ENCODE measurements at places on chromosomes 7 and 10. TPM values are rescaled to one million over a fixed set of nuclear protein-coding genes. Genes with fewer than 3 reads are reported as not detected.

GRCh38 chr10:9910446-9910845, 1107.2 kb upstream of the CELF2 start:
- no peak for DNase-seq

DNA sequence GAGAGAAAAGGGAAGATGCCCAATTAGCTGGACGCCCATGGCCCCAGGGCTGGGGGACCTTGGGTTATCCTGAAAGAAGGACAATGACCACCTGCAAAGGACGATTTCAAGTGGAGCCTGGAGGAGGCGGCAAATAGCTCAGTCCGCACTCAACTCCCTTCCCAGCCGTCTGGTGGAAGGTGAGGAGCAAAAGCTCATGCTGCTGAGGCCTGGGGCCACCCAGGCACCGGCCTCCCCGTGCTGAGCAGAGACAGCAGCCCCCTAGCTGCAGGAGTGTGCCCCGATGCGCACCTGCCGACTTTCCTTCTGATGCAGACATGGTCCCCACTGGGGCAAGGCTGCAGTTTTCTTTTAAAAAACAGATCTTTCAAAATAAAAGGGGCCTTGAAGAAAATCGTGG, 7.9 kb downstream of the FAM20C start:
- no peak for DNase-seq

DNA sequence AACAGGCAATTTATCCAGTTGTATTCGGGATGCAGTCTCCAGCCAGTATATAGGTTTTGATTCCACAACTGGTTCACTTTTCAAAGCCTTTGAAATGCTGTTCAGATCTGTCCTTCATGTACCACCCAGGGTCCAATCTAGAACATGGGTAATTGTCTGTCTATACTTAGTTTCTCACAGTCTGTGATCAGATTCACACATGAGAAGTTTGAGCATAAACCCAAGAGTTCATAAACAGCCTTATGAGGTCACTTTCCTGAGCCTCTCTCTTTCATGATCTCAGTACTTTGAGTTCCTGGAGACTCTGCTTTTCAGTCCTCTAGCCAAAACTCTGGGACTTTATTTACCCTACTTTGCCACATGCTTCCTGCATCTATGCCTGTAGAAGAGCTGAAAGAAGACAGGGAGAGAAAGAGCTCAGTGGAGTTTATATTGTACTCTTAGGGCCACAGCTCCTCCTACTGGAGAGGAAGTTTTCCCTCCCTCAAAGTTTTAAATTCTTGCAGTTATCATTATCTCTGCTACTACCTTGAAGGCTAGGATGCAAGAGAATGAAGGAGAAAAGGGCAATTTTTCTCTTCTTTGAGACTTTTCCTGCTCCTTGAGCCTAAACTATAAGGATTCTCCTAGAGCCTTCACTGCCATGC, 172.0 kb downstream of the ZEB1 start:
- peak; percentile 53 for DNase-seq

The IDI2 gene
- total RNA-seq, result not detected

- peak; percentile 61 for DNase-seq
These were observed 3.2 kb downstream of the DNAJB6 start for GRCh38 chr7:157339777-157340677.

The CALML5 gene
- not detected for total RNA-seq

DNA sequence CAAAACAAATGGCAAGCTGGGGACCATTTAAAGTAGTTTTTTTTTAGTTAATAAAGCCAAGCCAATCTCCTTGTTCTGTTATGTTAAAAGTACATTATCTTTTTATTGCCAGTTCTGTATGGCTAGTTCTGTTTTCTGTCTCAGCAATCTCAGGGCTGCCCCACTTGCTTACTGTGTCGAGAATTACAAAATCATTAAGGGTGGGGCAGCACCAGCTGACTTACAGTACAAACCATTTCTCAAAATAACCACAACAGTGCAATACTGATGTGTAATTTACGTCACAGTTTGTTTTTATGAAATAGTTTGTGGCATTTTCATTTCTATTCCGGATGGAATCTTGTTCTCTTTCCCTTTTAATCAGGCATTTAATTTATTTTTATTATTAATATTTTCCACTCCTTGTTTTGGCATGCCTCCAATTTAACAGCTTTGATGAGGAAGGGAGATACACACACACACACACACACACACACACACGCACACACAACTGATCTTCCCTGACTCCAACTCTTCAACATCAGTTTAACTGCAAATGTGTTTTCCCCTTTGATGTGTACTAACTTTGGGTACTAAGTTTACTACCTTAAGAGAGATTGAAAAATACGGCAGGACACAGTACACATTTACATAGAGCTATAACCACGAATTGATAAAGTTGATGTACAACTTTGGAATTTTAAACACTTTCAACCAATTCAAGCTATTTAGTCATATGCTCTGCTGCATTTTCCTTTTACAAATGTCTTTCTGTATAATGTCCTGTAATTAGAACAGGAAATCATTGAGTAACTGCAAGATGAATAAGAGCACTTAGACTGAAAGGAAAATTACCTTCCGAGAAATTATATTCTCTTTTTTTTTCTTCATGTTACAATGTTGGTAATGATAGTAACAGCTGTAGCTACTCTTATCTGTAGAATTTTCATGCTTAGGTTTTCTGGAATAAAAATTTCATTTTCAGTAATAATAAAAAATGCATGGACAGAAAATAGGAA, 91.5 kb downstream of the ARID5B start:
- peak; percentile 76 for DNase-seq

The ITGA8 gene
- 0.05 TPM for total RNA-seq

GRCh38 chr10:63142136-63142535, 9.0 kb downstream of the NRBF2 start:
- no peak for DNase-seq
